NB4 (cell line): ENCODE measurements at places on chromosomes 7 and 10.

GRCh38 chr7:12683678-12684585 is 3.5 kb upstream of the ARL4A start:
- DNase-seq = peak; percentile 37

- DNase-seq = no peak
Measured at GRCh38 chr10:125035136-125035535, 93.2 kb downstream of the ZRANB1 start.

DNA sequence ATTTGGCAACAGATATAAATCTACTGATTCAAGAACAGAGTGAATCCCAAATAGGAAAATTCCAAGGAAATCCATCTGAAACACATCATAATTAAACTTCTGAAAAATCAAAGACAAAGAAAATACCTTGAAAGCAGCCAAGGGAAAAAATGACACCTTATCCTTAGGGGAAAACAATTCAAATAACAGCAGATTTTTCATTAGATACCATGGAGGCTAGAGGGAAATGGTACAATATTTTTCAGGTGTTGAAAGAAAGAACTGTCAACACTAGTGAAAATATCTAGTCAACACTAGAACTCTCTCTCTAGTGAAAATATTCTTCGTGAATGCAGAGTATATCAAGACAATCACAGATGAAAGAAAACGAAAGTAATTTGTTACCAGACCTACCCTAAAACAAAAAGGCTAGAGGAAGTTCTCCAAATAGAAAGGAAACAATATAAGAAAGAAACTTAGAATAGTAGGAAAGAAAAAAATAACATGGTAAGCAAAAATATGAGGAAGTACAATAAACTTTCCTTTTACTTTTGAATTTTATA is 5.7 kb upstream of the FAM241B start:
- no peak for DNase-seq

- DNase-seq = no peak
Measured at GRCh38 chr7:55642266-55642665, 70.0 kb upstream of the VOPP1 start.

GRCh38 chr10:102241444-102242117 is at the start of gene PITX3:
Gene PITX3, minus strand, starts transcription at chr10:102241512. Its CDS starts 9,432 bp downstream, at chr10:102232080.
- DNase-seq = peak; percentile 86

DNA sequence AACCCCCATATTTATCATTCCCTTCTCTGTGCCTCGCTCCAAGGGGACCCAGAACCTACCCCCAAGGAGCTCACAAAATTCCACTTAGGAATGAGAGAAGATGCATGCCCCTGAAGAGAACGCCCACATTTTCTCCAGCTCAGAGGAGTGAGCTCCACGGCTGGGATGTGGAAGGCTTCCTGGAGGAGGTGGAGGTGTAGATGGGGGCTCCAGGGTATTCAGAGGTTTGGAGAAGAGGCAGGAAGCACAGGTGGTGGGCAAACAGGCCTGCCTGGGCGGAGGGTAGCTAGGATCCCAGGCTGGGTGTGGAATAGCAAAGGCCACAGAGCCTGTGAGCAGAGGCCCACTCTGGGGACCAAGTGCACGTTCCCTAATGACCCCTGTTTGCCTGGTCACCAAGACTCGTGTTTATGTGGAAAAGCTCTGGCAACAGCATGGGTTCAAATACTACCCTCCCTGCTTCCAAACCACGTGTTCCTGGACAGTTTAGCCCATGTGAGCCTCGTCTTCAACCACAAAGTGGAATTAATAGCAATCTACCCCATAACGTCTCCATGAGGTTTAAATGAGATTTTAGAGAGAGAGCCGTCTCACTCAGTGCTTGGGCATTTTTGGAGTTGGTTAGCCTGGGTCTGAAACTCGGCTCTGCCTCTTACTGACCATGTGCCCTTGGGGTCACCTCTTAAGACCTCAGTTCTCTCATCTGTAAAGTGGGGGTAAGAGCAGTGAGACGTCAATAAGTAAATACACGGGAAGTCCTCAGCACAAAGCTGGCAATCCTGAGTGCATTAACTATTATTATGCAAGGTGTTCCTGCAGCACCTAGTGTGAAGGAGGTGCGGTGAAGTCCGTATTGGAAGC is 24.7 kb downstream of the UNC5B start:
- no peak for DNase-seq

DNA sequence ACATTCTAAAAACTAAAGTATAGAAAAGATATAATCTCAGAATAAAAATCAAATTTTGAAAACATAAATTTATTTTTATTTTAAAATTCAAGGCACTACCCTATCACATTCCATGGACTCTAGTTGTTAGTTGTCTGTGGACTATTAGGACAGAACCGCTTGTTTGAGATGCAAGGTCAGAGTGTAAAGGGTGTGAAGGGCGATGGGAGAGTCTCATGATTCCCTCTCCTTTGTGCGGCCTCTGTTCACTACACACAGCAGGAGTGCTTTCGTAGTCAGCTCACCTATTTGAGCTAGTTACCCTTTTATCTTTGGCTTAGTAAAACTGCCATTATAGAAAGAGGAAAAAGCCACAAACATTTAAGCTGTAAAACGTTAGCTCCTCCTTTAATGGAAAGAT is 189.8 kb upstream of the TEX47 start:
- no peak for DNase-seq

GRCh38 chr7:145884716-145885514 is 231.7 kb upstream of the CNTNAP2 start:
- peak; percentile 44 for DNase-seq

DNA sequence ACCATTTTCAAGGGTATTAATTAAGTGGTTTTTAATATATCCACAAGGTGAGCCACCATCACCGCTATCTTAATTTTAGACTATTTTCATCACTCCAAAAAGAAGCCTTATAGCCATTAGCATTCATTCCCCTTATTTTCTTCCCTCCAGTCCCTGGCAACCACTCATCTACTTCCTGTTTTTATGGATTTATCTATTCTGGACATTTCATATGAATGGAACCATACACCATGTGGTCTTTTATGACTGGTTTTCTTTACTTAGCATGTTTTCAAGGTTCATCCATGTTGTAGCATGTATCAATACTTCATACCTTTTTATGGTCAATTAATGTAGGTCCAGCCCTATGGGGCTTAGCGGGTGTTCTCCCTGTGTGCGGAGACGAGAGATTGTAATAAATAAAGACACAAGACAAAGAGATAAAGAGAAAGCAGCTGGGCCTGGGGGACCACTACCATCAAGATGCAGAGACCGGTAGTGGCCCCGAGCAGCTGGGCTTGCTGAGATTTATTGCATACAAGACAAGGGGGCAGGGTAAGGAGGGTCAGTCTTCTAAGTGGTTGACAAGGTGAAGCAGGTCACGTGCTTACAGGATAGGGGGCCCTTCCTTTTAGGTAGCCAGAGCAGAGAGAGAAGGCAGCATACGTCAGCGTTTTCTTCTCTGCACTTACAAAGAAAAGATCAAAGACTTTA is 14.6 kb downstream of the WBP1L start:
- DNase-seq = no peak

DNA sequence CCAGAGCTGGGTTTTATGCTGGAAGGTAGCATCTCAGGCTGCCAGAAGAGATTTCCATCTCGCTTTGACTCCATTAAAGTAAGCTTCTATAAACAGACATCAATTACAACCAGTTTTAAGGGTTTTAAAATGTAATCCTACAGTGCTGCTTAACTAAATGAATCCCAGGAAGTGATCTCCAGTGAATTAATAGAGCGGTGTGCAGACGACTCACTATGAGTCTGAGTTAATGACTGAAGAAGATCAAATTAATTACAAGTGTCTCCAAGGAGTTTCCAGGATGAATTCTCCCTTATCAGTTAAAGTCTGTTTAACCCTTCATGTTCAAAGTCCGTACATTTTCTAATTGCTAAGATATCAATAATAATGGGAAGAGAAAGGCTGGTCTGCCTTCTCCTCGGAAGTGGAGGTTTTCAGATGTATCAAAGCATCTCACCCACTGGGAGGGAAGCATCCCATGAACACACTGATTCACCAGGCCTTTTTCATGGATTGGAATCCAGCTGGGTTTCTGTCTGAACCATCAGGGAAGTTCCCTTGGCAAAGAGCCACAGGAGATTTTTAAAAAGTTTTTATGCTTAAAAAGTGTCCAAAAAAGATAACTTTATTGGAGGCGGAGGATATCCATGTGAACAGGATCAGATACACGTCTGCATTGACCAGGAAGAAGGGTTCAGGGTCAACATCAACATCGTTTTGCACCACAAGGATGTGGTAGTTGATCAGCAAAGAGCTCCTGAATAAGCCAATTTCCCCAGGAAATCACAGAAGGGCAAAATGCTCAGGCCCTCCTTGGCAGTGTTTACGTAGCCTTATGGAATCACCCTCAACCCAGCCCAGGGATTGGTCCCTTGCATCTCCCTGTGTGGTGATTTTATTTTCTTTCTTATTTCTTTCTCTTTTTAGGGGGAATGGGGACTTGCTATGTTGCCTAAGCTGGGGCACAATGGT is 288.2 kb downstream of the POU6F2 start:
- no peak for DNase-seq

- DNase-seq = no peak
Measured at GRCh38 chr7:80146545-80147182, 12.0 kb downstream of the GNAI1 start.

DNA sequence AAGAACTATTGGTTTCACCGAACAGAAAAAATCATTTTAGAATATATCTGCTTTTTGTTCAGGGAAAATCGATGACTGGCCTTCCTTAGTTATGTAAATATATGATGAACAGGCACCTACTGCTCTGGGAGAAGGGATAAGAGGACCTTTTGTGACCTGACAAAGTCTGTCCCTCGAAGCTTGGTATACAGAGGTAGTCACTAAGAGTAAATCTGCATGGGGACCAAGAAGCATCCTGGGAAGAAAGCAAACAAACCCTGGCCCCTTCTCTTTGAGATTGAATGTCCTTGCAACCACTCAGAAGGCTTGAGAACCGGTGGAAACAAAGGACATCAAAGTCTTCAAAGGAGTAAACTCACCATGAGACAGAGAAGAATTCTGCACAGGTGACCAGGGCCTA is 52.3 kb downstream of the SKIDA1 start:
- DNase-seq = no peak

DNA sequence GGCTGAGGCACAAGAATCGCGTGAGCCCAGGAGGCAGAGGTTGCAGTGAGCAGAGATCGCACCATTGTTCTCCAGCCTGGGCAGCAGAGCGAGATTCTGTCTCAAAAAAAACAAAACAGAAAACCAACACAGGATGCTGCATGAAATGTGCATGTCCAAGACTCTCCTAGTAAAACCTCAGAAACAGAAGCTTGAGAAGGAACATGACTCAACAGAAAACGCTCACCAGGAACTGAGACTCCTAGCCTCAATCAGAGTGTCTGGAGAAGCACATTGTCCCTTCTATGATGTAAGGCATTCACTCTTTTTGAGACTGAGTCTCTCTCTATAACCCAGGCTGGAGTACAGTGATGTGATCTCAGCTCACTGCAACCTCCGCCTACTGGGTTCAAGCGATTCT is 168.3 kb downstream of the MYOF start:
- DNase-seq = peak; percentile 43

DNA sequence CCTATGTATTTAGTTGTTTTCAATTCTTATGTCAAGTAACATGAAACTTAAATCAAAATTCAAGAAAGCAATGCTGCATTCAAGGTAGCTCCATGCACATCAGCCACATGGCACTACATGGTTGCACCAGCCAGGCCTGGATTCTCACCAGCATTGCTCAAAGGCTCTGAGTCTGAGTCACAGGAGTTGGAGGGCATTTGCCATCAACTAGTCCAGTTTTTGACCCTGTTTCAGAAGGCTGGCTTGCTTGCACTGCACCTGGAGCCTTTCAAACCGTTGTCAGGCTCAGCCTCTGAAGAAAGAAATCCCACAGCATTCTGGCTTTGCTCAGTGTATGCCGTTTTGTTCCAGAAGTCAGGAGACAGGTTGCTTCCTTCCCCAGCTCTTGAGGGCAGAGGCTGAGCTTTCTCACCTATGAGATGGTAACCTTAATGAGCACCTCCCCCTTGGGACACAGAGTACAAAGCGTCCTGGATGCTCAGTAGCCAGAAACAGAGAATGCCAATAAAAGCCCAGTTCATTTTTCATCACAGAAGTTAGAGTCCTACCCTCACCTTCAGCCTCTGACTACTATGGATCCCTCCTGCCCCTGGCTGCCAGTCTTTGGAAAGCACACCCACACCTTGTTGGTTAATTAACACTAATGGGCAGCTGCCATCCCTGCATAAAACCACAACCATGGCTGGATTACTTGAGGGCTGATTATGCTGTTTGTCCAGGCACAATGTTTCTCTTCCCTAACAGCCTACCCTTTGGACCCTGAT is 288.4 kb upstream of the LRRTM3 start:
- DNase-seq = no peak

GRCh38 chr10:98919899-98920298 is 315.8 kb downstream of the HPSE2 start:
- no peak for DNase-seq

GRCh38 chr7:33195264-33195663 is 65.9 kb downstream of the BBS9 start:
- peak; percentile 88 for DNase-seq

DNA sequence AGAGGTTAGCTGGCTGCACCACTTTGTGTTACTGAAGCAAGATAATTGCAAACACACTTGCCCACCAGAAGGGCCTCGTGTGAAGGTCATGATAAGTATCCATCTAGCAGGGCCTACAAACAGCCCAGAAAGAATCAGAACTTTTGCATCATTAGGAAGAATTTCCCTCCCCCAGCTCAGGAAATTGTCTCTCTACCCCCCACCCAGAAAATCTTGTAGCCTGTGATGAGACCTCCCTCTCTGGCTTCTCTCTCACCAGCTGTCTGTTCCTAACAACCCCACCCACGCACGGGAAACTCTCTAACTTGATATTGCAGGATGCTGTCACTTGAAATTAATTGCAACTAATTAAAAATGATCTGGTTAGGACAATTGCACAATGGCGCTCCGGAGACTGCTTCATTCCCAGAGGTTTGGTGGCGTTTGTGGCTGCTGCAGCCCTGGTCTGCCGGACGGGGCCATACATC is 34.5 kb downstream of the ZNF503 start:
- DNase-seq = no peak

GRCh38 chr10:63487990-63488389 is 22.2 kb upstream of the JMJD1C start:
- no peak for DNase-seq

DNA sequence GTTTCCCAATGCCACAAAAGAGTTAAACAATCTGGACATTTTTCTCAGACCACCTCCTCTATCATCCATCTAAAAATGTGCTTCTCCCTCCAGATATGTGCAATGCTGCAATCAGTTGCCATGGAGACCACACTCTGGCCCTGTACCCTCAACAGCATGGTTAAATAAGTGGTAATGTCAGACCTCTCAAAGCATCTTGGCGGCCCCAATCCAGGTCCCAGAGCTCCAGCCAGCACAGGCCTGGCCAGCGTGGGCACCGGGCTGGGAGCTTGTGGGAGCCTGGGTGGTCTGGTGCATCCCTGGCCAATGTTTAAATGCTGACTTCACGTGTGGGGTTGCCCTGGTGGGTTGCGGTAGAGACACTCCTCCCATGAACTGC is 362.9 kb upstream of the ZNF32 start:
- no peak for DNase-seq

- no peak for DNase-seq
Measured at GRCh38 chr10:94038024-94038423, 44.3 kb downstream of the PLCE1 start.

DNA sequence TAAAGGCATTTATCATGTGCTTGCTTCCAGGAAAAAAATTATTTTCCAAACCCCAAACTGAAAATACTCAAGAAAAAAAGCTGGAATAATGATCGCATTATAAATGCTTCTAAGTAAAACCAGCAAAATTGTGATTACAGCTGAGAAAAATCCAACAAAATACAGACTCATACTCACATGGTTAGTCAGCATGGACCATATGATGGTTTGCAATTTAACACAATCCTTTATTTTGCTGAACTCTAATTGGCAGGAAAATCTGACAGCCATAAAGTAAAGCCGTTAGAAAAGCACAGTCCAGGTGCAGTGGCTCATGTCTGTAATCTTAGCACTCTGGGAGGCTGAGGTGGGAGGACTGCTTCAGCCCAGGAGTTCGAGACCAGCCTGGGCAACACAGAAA is 59.6 kb downstream of the BRI3 start:
- no peak for DNase-seq
